Fibroblast of upper back skin (primary cell): ENCODE measurements at places on chromosomes 7 and 10.

DNA sequence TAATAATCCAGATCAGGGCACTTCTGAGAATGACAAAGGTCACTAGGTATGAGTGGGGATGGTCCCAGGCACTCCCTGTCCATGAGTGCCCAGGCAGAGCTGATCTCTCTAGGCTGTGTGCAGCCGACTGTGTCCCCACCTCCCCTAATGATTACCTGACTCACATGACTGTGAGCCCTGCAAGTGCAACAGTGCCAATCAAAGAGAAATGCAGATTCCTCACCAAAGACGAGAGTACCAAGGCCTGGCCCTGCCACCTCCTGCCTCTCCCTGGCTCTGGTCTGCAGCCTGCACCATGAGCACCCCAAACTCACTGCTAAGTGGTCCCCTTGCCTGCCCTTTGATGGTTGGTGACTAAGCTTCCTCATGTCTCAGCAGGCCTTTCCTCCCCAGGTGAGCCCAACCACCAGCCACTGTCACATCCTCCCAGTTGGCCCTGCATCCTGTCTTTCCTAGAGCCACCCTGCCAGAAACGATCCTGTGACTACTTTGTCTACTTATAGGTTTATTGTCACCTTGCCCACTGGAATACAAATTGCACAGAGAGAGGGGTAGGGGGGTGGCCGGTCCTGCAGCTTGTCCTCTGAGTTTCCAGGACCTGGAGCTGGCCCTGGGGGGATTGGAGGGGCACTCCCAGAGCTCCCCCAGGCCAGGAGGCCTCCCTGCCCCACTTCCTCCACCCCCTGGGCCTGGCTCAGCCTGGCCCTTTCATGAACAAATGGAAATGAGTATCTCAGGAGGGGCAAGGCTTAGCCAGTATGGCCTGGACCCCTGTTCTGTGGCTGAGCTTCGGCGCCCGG, 22.4 kb upstream of the GDF10 start:
- DNase-seq = no peak

DNA sequence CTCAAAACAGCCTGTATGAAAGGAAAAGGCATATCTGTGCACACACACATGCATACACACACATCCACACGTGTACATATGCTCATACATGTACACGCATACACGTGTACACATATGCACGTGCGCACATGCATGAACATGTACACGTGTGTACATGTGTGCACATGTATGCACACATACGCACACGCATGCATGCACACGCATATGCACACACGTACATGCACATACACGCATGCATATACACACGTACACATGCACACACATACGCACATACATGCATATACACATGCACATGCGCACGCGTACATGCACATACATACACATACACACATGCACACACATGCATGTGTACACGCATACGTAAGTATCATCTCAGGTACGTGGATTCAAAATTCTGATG, 19.4 kb downstream of the DIP2C start:
- DNase-seq = no peak

- no peak for DNase-seq
Measured at GRCh38 chr7:100360135-100360854, 2.4 kb downstream of the PILRB start.

DNA sequence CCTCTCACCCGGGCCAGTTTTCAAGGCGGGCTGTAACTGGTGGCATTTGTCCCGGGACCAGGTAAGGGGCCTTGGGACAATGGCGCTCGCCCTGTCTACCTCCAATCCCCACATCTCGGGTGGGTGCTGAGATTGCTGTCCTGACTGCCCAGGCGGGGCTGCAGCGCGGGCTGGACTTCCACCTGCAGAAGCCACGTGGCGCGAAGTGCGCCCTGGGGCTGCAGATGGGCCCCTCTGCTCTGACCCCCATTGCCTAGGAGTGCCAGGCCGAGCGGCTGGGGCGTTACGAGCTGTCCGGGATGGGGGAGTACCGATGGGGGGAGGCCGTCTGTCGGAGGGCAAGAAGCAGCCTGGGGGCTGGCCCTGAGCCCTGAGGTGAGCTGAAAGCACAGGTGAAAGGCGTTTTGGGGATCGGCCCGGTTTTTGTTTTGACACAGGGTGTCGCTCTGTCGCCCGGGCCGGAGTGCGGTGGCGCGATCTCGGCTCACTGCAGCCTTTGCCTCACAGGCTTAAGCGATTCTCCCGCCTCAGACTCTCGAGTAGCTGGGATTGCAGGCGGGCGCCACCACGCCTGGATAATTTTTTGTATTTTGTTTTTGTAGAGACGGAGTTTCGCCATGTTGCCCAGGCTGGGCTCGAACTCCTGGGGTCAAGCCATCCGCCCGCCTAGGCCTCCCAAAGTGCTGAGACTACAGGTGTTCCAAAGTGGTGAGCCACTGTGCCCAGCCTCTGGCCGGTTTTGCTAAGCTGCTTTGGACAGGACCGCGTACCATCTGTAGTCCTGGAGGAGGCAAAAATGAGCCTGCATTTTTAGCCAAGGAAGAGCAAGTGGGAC, at the start of gene SFXN2:
Gene SFXN2 (plus strand): TSS at position 16 of the 835 bp plus-strand sequence. CDS start 12,001 bp downstream, outside the sequence.
- DNase-seq = no peak

- DNase-seq = no peak
Measured at GRCh38 chr7:64733550-64734240, 60.5 kb upstream of the ZNF138 start.

DNA sequence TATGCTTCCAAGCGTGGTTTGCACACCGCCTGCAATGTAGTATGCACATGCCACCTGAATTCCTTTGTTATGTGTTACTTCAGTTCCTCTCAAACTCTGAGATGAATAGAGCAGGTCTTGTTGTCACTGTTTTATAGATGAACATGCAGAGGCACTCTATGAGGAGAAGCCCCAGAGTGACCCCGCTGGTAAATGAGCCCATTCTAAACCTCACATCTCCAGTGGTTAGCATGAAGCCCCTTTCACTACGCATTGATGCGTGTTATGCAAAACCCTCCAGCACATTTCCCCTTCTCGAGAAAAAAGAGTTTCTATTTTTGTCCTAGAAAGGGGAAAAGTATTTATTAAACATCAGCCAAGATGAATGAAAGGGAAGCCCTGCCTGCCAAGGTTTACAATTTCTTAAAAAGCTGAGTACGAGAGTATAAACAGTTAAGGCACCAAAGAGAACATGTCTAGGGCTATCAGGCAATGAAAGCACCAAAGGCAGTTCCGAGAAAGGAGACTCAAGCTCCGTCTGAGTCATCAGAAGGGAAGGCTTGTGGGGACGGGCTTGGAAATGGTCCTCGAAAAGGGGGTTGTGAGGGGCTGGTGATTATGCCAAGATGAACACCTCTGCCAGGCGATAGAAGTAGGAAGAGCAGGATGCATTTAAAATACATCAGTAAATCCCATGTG, 58.7 kb upstream of the PFKP start:
- DNase-seq = no peak

- DNase-seq = no peak
Measured at GRCh38 chr10:7932301-7933036, 114.2 kb downstream of the TAF3 start.

DNA sequence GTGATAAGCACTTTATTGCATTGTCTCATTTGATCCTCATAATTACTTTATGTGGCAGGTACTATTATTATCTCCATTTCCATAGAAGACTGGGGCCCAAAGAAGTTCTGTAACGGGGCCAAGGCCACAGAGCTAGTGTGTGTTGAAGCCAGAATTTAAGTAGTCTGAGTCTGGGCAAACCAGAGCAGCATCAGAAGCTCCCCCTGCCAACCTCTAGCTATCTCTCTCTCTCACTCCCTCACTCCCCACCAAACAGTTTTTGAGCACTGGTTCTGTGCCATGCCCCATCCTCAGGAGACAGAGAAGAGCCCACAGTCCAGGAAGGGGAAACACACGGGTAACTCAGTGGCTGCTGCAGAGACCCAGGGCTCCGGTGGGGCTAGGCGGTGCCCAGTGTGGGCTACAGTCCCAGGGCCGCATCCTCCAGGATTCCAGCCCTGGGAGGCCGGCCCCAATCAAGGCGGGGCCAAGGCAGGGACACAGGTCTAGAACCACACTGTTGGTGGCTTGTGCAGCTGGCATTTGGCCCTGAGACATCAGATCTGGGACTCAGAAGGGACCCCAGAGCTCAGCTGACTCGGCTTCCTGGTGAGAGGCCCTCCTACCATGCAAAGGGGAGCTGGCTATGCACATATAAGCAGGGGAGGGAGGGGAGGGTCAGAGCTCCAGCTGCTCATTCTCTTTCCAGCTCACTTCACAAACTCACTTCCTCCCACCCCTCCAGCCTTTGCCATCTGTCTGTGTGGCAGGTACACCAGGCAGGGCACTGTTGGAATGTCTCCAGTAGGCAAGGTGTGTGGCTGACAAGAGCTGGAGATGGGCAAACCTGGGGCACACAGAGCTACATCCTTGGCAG, 34.4 kb downstream of the COL13A1 start:
- no peak for DNase-seq

GRCh38 chr7:33874943-33875342, 30.4 kb upstream of the BMPER start:
- peak; percentile 99 for DNase-seq

DNA sequence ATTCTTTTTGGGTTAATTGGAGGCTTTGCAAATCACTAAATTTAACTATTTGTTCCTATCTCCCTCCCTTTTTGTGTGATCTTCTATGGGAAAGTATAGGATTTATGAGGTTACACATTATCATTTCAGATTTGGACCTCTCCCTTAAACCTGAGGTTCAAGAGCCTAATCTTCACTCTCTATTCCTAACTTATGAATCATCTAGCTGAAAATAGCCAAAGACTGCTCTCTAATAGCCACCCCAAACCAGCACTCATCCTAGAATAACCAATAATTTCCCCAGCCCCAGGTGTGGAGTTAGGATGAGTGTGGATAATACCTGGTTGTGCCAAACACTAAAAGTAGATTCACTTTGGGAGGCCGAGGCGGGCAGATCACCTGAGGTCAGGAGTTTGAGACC, 499.2 kb downstream of the GFRA1 start:
- DNase-seq = no peak

GRCh38 chr10:117861329-117861728, 185.4 kb downstream of the RAB11FIP2 start:
- no peak for DNase-seq

GRCh38 chr10:102674566-102674965, 30.3 kb downstream of the TRIM8 start:
- DNase-seq = no peak

DNA sequence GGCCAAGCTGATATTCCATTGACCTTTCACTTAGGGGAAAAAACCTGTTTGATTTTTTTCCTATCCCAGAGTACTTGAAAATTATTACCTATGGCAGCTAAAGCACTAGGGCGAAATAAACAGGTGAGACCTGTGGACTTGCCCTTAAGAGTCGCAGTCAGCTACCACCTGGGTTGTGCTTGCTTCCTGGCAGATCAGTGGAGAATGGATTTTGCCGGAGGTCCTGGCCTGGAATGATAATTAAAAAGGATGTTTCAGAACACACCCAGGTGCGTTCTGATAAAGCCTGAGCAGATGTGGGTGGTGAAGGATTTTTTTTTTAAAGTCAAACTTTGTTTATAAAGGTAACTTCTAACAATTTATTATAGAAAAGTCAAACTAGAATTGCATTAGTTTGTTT, 59.1 kb downstream of the AUTS2 start:
- DNase-seq = no peak

DNA sequence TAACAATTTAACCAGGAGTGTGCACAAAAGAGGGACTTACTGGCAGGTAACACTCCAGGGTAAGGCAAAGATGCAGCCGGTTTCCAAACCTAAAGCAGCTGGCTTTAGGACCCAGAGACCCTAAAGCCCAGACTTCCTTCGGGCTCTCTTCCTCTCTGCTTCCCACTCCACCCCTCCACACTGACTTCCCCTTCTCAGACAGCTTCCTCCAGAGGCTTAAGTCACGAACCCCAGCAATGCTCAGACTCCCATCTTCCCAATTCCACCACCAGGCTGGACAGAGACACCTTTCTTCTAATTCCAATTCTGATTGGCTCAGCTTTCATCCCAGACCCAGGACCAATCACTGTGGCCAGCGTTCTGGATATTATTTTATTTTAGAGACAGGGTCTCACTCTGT, 24.8 kb downstream of the STYXL1 start:
- DNase-seq = no peak

GRCh38 chr7:69800495-69800894, 202.2 kb downstream of the AUTS2 start:
- DNase-seq = peak; percentile 57

DNA sequence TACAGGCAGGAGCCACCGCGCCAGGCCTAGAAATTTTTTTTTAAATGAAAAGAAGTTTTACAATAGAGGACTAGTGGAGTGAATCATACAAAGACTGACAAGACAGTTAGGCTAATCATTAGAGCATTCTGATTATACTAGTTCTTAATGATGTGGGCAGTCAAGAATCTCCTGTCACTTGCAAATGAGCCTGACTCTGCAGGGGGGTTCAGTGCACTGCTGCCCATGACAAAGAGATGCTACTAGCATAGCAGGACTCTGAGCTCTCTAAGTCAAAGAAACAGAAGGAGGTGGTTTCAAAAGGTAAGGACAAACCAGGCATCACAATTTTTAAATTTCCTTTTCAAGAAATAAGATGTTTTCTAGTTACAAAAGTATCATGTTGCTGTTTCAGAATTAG, 59.0 kb downstream of the CCDC6 start:
- no peak for DNase-seq

GRCh38 chr10:98001736-98002135, 28.7 kb downstream of the CRTAC1 start:
- no peak for DNase-seq

GRCh38 chr7:103574576-103574975, 128.6 kb upstream of the SLC26A5 start:
- no peak for DNase-seq

GRCh38 chr10:130958003-130958402, 353.5 kb downstream of the TCERG1L start:
- DNase-seq = no peak

- DNase-seq = peak; percentile 30
Measured at GRCh38 chr7:29080803-29081202, 65.5 kb downstream of the CPVL start.

GRCh38 chr7:116534790-116535189, 10.0 kb downstream of the CAV1 start:
- DNase-seq = no peak

- peak; percentile 60 for DNase-seq
Measured at GRCh38 chr10:51092402-51092801, 18.1 kb downstream of the PRKG1 start.

DNA sequence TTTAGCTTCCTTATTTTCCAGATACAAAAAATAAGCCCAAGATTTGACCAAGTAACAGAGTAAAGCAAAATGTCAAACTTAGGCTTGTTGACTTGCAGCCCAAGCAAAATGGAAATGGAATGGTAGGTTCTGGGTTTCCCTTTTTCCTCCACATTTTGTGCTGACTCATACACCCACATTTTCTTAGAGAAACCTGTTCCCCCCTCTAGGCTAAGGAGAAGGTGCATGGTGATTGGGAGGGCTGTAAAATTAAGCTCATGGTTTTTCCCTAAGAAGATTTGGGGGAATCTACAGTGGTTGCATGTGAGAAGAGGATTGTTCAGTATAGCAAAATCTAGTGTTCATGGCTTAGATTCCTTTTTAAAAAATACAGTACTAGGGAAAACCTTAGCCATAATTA, 127.4 kb downstream of the ARL4A start:
- no peak for DNase-seq
